ENCODE measurements at places on chromosomes 6 and 20. TPM values are rescaled to one million over a fixed set of nuclear protein-coding genes. Genes with fewer than 3 reads are reported as not detected.

The PLA2G7 gene
- not detected for total RNA-seq

The NEU1 gene
- total RNA-seq: 74.3 TPM

The KCNG1 gene
- 3.2 TPM for total RNA-seq

The GHRH gene
- not detected for total RNA-seq

The BPIFA1 gene
- total RNA-seq: not detected

The VGLL2 gene
- total RNA-seq: not detected

The SEL1L2 gene
- not detected for total RNA-seq

The SEMG1 gene
- not detected for total RNA-seq

The MUCL3 gene
- total RNA-seq: not detected

The PLN gene
- total RNA-seq: not detected
